ENCODE measurements at places on chromosomes 3 and 15.

DNA sequence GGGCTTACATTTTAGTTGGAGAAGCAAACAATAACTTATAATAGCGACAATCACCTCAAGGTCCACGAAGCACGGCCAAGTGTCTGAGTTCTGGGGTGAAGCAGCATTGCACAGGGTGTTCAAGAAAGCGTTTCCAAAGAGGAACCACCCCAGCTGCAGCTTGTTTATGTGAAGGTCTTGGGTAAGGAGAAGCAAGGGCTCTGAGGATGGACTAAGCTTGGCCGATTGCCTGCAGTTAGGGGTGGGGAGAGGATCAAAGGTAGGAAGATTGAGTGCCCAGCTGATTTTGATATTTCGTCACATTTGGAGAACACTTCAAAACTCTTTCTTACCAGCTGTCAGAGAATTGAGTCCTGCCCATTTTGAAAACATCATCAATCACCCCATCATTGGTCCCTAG lies 321.6 kb upstream of the DNAJC19 start:
- DNase-seq, result no peak

DNA sequence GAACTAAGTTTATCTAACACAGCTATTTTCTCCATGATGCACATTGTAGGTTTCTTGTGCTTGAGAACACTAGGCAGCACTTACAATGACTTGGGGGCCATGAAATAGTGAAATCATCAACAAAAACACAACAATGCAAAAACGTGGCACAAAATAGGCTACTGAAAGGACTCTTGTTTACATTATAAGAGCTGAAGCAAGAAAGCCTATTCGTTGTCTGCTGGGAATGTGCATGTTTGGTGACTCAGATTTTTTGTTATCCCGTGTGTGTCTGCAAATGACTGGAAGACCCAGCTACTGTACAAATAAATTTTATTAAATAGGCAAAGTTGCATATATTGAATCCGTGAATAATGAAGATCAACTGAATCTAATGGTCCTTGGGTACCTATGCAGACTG lies 85.0 kb downstream of the TCF12 start:
- peak; percentile 46 for DNase-seq

- no peak for DNase-seq
These were observed 58.1 kb upstream of the HACD2 start for GRCh38 chr3:123642957-123643330.

DNA sequence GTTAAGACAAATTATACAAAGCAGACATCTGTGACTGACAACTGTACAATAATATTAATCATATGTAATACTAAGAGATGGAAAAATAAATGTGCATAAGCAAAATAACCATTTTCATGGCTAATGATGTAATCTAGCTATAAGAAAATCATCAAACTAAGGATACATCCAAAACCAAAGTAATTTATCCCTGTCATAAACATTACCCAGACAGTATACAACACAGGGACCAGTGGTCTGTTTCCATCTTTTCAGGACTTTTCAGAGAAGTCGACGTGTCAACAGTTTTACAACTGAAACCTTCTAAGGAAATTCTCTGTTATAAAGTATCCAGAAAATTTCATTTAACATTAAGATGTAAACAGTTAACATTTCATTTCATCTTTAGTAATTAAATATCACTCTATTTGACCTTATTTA lies 11.0 kb downstream of the THBS1 start:
- DNase-seq, result peak; percentile 33

GRCh38 chr3:78176869-78177268 lies 1137.0 kb downstream of the ROBO2 start:
- no peak for DNase-seq

DNA sequence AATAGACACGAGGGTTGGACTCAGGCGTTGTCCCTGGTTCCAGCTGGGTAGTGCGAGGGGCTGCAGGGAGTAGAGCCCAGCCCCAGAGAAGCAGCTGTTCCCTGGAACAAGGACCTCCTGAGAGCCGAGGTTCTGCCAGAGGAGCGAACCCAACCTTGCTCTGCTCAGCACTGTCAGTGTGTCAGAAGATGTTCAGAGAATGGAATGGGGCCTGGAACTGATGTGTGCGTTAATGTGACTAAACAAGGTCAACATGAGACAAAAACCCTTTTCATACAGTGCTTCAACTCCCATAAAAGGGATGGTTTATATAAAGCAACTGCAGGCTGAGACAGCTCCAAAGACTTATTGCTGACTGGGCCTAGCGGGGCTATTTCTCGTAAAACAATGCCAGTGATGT lies 35.5 kb upstream of the HACD2 start:
- peak; percentile 34 for DNase-seq

DNA sequence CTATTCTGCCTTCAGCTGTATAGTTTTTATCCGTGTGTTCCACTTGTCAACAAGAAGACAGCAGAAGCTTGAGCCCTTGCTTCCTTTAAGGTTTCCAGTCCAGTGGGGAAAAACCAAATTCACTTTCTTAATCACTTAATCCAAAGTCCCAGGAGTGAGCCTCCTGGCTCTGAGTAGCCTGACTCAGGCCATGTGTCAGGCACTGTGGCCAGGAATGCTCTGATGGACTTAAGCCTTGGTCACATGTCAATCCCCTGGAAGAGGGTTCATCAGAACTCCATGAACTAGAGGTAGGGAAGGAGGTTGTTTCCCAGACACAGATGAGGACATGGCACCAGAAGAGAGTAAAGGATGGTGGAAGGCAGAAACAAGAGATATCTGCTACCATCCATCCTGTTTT lies 8.8 kb downstream of the VIPR1 start:
- DNase-seq, result no peak

DNA sequence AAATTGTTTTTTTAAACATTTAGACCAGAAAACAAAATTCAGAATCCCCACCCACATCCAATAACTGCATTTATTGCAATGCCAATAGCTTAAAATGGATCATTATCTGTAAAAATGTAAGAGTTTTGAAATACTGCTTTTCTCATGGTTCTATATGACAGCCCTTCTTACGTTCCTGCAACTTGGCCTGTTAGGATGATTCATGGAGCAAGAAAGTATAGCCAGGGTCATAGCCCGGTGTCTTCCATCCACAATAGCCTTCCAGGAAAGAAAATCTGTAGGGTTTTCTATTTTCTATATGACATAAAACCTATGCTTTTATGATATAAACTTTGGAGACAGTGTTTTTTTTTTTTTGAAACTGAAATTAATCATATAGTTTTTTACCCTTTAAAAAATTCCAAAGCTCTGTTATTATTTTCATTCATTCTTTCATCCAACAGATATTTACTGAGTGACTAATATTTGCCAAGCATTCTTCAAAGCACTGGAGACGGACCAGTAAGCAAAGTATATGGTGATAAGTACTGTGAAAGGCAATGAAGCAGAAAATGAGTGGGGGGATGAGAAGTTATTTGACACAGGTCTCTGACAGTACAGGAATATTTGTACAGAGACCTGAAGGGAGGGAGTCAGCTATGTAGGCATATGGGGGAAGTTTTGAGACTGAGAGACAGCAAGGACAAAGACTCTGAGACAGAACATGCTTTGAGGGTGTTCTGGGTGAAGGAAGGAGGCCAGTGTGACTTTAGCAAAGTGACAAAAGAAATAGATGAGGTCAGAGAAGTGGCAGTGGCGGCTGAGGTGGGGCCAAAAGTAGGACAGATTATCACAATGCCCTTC lies 29.0 kb upstream of the SLC2A2 start:
- DNase-seq, result peak; percentile 62

DNA sequence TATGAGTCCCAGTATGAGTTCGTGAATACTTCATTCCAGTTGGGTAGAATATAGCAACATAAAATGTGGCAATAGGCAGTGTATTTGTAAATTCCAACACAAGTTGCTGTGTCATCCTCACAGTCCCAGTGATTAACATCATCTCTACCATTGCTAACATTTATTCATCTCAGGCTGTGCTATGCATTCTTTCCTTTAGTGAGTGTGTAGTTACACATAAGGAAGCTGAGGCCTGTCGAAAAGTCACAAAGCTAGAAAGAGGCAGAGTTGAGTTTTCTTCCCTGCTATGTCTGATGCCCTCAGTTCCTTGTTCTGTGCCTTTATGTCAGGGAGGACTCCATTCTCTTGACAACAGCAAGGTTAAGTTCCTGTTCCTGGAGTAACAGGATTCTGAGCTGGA lies 96.4 kb downstream of the FNDC3B start:
- DNase-seq, result peak; percentile 76

- no peak for DNase-seq
These were observed 71.7 kb downstream of the RPLP1 start for GRCh38 chr15:69524296-69524695.

GRCh38 chr3:47250309-47251060 lies 32.1 kb downstream of the KIF9 start:
- DNase-seq, result peak; percentile 34

- no peak for DNase-seq
These were observed 1.7 kb downstream of the NCEH1 start for GRCh38 chr3:172708921-172709773.

DNA sequence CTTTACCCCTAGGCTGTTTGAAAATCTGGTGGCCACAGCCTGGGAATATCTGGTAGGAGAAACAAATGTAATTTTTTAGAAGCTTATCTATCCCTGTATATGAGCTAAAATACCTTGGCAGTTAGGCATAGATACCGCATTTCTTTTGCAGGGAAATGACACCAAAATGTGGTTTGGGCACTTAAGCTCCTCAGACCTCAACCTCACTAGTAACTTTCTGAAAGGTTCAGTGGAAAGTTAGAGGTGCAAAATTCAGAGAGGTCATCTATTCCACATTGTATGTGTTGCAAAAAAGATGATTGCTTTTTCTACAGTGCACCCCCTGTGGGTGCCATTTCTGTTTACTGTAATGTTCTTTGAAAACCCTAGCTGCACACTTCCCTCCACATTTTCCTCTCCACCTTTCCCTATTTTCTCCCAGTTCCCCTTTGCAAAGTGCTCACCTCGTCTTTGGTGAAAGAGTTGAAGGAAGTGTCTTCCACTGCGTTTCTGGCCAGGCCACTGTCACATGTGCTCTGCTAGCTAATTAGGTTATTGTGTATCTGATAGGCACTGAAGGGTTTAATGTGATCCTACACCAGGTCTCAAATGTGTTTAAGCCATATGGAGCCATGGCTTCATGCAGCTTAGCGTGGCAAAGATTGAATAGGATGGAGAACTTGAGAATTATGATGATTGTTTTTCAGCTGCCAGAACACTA lies 1.3 kb downstream of the SACM1L start:
- DNase-seq, result no peak

- DNase-seq, result no peak
These were observed 2.1 kb downstream of the TLE3 start for GRCh38 chr15:70095408-70096214.

GRCh38 chr3:69290006-69290405 lies 95.9 kb downstream of the FRMD4B start:
- no peak for DNase-seq

GRCh38 chr3:106590216-106590615 lies 721.4 kb upstream of the CBLB start:
- DNase-seq, result peak; percentile 22

GRCh38 chr3:126432361-126433104 lies 37.8 kb downstream of the CFAP100 start:
- peak; percentile 17 for DNase-seq

DNA sequence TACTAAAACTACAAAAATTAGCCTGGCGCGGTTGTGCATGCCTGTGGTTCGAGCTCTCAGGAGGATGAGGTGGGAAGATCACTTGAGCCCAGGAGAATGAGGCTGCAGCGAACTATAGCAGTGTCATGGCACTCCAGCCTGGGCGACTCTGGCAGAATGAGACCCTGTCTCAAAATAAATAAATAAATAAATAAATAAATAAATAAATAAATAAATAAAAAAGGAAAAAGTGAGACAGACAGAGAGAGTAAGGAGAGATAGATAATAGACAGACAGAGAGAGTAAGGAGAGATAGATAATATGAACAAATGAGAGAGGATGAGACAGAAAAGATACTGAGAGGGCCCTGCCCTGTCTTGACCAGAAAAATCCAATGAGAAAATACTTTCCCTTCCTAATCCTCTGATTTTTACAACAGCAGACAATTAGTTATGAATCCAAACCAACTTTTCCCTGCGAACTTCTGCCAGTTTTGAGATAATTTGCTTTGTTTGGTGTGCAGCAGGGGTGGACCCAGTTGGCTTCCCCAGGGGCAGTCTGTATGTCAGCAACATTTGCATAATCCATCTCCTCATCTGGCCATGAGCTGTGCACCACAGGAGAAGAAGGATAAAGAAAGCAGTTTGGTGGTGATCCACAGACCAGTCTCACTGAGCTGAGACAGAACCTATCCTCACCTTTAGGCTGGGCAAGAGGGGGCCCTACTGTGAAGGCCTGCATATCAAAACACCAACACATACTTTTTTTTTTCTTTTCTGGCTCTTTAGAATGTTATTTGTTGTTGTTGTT lies 288.5 kb upstream of the WNT5A start:
- no peak for DNase-seq

DNA sequence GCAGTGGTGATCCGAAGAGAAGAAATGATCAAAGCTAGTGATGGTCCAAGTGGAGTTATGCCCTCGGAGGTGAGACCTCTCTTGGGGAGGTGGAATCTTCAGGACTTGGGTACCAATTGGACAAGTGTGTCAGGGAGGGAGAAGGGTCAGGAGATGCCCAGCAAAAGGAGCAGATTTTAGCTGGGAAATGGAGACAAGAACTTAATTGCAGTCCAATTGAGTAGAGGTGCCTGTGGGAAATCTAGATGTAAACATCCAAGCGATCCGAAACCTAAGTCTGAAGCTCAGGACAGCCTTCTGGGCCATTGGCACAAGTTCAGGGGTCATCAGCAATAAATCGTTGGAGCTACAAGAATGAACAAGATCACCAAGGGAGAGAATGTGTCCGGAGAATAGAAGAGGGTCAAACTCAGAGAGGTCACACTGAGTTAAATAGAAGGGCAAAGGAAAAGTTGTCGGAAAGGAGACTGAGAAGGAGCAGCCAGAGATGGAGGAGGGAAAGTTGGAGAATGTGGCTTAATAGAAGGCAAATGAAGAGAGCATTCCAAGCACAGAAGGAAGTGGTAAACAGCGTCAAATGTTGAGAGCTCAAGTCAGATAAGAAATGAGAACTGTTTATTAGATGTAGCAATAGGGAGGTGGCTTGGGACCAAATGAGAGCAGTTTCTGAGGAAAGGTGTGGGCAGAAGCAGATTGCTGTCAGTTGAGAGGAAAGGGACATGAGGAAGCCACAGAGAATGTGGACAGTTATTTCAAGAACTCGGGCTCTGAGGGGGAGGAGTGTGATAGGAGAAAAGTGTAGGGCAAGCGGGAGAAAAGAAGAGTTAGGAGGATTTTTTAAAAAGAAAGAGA lies 64.2 kb upstream of the FNDC3B start:
- DNase-seq, result peak; percentile 72

- DNase-seq, result no peak
These were observed 84.0 kb downstream of the FILIP1L start for GRCh38 chr3:100030346-100030745.

GRCh38 chr3:51947215-51947900 lies 5.2 kb downstream of the PARP3 start:
- DNase-seq, result no peak

GRCh38 chr3:131591394-131592014 lies 88.7 kb upstream of the MRPL3 start:
- peak; percentile 36 for DNase-seq
